T-helper 22 cell (primary cell): ENCODE measurements at places on chromosomes 13 and 19.

DNA sequence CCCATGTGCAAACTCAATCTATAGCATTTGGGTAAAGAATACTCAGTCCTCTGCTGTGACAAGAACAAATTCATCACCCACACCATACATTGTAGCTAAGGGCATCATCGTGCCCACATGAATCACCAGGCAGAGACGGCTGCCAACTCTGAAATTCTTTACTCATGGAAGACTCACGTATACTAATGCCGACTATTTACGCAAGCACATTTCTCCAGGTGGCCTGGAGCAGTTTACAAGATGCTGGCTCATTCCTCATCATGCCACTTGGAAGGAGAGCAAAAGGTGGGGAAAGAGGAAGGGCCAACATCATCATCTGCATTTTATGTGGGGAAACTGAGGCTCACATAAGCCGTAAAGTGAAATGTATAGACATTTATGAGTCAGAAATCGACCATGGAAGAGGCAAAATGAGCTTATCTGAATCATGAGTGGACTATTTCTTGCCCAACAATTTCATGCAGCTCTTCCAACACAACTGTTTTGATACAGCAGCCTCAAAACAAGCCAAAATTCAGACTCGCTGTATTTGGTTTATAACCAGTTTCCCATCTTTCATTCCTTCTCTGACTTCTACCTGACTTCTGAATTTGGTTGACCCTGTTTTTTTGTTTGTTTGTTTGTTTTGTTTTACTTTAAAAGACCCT lies 213.9 kb upstream of the SERP2 start:
- no peak for DNase-seq

DNA sequence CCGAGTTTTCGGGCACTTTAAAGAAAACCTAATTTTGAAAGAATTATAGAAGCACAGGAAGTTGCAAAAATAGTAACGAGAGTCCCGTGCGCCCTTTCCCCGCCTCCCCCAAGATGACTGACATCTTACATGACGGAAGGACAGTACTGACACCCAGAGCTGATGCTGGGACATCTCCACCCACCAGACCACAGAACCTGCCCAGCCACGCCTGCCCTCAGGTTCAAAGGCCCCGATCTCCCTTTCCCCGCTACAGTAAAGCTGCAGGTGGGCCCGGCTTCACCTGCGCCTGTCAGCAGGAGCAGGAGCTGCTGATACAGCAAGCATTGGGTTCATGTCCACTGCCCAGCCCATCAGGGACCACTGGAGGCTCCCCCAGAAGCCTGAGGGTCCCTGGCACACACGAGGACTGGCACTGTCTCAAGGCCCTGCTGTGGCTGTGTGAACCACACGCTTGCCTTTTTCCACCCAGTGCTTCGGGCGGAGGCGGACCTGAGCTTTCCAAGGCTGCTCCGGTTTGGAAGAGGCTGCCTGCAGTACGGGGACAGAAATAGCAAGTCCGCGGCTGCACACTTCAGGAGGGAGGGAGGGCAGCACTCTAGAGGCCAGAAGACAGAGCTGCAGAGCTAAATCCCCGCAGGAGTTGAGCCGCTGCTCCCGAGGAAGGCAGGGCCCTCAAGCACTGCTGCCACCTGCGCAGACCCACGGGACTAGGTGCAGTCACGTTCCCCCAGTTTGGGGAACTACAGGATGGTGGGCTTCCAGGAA lies 8.7 kb downstream of the MAP2K2 start:
- peak; percentile 46 for DNase-seq

GRCh38 chr13:43805071-43805468 lies 18.3 kb upstream of the ENOX1 start:
- DNase-seq: no peak

DNA sequence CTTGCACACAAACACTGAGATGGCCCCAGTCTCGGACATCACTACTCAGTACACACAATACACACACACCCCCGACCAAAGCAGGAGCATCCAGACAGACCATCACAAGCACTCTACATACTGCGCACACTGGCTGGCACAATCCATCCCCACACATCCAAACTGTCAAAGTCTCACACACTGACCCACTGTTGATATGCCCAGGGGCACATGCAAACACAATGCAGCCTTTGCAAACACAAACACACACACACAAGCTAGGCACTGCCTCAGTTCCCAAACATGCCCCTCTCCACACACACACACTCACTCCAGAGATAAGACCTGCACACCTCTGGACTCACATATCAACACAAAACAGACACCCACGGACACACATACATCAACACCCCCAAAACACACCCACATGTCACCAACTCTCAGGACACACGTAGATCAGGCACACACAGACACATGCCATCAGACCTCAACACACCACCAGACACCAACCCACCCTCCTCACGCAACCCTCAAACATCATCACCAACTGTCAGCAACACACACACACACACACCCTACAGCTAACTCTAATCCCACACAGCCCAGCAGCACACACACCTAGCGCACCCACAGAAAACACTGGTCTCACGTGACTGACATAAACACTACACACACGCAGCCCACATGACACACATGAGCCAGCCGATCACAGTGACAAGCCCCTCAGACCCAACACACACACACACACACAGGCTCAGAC lies 1.9 kb downstream of the BBC3 start:
- no peak for DNase-seq

GRCh38 chr13:79602936-79603335 lies 122.0 kb downstream of the NDFIP2 start:
- DNase-seq: no peak

GRCh38 chr19:1285737-1286360 lies at the start of gene EFNA2:
EFNA2 (plus strand) TSS chr19:1285873; CDS start chr19:1286169, 296 bp downstream.
- no peak for DNase-seq

GRCh38 chr13:60417734-60418133 lies 20.7 kb downstream of the TDRD3 start:
- no peak for DNase-seq

DNA sequence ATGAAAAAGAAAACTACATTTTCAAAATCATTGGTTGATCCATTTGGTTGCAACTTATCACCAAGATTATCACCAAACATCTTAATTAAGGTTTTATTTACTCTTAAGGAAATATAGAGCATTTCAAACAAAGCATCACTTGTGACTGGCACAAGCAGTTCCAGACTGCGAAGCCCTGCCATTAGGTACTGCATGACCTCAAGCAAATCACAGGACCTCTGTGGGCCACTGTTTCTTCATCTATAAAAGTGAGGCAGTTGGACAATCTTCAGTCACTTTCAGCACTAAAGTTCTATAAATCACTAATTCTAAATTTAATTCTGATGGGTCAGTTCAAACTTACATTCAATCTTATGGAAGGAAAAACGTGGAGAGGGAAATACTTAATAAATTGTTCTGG lies 2.0 kb downstream of the ELF1 start:
- DNase-seq: peak; percentile 23

- DNase-seq: no peak
These were observed 10.5 kb downstream of the NAXD start for GRCh38 chr13:110625771-110626321.

DNA sequence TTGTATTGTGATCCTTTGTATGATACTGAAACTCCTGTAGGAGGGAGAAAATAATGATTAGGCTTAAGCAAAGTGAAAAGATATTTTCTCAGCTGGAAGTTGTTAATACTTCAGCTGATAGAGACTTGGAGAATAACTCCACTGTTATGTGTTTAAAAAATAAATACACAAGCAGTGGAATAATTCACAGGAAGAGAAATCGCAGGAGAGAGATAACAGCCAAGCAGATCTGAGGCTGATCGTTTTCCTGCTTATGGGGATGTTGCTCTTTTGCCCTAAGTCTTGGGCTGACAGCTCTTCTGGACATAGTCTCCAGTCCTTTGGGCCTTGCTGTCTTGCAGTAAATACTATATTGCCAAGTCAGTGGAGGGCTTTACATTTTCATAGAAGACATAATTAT lies 93.3 kb downstream of the OLFM4 start:
- DNase-seq: no peak

DNA sequence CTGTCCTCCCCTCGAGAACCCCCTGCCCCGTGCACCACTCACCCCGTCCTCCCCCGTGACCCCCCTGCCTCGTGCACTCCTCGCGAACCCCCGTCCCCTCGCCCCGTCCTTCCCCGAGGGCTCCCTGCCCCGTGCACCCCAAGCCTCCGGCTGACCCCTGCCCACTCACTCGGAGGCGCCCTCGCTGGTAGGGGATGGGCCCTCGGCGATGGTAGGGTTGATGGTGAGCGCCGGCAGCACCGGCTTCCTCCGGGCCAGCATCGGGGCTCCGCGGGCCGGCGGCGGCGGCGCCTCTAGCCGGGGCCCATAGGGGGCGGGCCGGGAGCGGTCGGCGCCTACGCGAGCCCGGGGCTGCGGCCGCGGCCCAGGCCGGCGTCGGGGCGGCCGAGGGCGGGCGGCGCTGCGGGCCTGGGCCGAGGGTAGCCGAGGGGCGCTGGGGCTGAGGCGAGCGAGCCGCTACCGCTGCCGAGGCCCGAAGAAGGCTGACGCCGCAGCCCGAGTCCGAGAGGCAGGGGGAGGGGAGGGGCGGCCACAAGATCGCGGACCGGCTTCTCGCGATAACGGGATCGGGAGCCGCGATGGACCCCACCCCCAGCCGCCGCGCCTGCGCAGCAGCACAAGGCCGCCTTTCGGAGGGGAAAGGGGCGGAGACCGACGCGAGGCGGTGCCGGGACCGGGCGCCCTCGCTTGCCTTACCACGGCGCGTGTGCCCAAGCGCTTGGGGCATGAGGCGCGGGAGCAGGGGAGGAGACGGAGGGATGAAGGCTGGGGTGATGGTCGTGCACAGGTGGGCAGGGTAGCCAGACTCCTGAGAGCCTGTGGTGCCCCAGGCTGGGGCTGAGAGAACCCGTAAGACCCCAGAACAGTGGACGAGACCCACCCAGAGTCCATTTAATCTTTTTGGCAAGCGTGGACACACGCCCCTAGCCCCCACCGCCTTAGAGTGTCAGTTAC lies at the start of gene MAP2K2:
Gene MAP2K2, minus strand, starts transcription at position 508 of the 954 bp plus-strand sequence. Its CDS starts 247 bp downstream, at position 261.
- DNase-seq: peak; percentile 90

DNA sequence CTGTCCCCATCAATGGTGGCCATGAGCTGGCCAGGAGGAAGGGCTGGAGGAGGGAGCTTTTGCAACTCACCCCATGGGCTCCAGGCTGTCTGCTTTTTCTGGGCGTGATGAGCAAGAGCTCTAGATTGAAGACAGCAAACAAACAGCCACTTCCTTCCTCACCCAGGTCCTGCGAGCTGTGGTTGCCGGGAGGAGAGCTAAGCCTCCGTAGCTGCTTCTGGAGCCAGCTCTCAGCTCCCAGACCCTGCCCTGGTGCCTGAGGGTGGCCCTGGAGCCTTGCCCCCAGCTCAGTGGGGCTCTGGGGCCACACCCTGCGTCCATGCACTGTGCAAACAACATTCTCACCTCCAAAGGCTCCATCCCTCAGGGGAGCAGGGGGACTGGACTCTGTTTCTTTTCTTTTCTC lies 6.2 kb downstream of the MYO1F start:
- DNase-seq: peak; percentile 49

GRCh38 chr13:113915012-113915763 lies 51.3 kb upstream of the GAS6 start:
- no peak for DNase-seq

DNA sequence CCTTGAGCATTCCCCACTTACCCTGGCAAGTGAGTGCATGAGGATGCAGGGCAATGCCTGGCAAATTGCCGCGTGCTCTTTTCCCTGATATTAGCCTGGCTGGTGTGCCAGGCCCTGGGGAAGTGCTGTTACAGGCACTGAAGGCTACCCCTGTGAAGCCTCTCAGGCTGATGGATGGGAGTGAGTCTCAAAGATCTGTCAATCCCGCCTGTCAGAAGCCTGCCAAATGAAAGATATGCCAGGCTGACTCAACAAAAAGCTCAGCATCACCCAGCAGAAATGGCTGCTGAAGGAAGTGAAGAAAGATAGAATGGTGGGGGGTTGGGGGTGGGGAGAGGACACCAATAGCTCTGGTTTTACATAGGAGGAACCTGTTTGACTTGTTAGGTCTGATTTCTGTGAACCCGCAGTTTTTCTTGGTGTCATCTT lies 112.1 kb downstream of the LACC1 start:
- no peak for DNase-seq

- DNase-seq: no peak
These were observed 46.2 kb downstream of the KLF2 start for GRCh38 chr19:16370641-16371391.

DNA sequence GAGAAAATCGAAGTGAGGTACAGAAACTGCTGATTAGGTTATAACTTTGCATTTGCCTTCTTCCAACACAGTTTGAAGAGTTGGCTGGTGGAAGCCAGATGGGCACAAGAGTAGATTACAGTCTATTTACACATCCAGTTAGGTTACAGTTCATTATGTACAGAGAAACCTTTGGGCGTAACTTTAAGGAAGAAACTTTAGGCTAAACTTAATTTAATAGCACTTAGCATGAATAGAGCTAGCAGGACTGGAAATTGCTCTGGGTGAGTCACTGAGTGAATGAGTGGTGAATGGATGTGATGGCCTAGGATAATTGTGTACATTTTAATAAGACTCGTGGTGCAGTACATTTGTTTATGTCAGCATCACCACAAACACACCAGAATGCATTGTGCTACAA lies 62.9 kb upstream of the KLHL1 start:
- no peak for DNase-seq
